ENCODE measurements at places on chromosomes 6 and 20.

- no peak for DNase-seq
Observed at GRCh38 chr6:166206066-166206465, 38.4 kb upstream of the TBXT start.

DNA sequence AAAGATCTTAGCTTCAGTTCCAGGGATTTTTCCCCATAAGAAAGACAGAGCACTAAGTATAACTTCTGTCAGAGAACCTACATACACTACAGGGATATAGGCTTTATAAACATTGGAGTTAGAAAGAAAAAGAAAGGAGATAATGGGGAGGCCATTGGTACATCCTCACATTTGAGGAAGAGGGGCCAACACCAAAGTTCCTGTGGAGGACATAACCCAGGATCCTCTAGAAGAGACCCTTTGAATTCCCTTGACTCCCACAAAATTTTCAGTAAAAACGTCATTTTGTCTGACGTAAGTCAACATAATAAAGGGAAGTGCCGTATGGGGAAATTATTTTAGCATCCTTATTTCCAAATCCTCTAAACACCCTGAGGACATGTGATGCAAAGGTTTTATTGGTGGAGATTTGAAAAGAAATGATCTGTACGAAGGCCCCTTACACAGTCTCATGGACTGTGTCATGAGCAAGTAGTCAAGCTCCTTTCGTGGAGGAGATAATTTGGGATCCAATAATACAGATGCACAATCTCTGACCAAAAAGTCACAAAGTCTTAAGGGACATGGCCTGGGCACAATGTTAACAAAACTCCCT lies 33.2 kb downstream of the HLA-DRA start:
- no peak for DNase-seq

- DNase-seq = no peak
Observed at GRCh38 chr6:14693301-14694192, 552.3 kb upstream of the JARID2 start.

DNA sequence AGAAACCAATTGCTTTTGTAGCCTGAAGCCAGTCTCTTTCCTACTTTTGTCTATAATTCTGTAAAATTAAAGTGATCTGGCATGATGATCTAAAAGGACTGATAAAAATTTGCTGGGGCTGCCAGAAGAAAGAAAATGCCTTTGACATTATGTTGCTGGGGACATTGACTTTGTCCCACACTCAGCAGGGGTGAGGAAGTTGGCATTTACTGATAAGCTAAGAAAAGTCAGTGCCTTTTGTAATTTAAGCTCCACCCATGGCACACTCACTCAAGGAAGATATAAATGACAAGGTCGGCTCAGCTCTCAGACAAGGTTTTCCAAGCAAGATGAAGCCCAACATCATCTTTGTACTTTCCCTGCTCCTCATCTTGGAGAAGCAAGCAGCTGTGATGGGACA lies at the start of gene SEMG1:
TSS of gene SEMG1 (plus strand) at position 309 of the 400 bp plus-strand sequence. CDS start at position 330, 21 bp downstream.
- no peak for DNase-seq

DNA sequence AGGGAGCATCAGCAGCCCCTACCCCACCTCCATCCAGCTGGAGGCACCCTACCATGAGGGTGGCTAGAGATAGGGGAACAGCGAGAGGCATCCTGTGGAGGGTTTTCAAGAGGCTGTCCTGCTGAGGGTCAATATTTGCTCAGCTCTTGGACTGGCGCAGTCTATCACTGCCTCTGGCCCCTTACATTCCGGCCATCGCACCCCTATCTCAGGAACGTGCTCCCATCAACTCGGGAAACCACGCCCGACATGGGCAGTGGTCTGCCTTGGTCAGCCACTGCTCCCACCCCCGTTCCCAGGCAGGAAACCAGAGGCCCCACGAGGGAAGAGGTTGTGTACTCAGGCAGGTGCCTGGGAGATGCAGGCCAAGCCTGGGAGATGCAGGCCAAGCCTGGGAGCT lies 57.9 kb downstream of the VEGFA start:
- no peak for DNase-seq

GRCh38 chr6:101722991-101723579 lies 329.6 kb downstream of the GRIK2 start:
- DNase-seq = no peak
